GM12864 (cell line): ENCODE measurements at places on chromosomes 16 and 17.

DNA sequence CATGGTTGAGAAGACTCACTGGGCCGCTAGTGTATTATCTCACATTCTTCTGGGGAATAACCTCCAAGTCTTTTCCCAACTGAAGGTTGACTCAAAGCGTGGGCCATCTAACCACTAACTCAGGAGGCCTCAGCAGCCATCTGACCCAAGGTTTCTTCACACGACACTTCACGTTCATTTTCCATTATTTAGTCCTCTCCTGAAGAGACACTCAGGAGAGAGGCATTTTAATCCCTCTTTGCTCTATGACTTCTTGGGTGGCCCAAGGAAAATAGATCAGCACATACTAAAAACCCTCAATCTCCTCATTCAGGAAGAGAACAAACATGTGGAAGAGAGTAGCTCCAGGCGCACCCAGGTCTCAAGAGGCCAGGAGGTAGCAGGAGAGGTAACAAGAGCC, 252.8 kb upstream of the FOXF1 start:
- no peak for DNase-seq

DNA sequence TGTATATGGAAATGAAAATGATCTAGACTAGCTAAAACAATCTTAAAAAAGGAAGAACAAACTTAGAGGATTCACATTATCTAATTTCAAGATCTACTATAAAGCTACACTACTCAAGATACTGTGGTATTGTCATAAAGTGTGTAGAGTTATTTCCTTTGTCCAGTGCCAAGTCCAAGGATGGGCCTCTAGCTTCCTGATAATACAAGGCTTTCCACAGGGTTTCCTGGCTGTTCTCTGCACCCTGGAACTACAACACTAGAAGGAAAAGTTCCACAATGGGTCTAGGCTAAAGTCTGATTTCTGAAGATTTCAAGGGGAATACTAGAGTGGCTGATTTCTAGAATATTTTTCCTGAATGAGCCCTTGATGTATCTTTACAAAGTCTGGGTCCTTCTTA, 34.2 kb downstream of the TBC1D3B start:
- no peak for DNase-seq

- no peak for DNase-seq
These were observed 18.3 kb upstream of the GNA13 start for GRCh38 chr17:65074778-65075250.

- DNase-seq = no peak
These were observed 91.3 kb downstream of the METRNL start for GRCh38 chr17:83170571-83171260.

DNA sequence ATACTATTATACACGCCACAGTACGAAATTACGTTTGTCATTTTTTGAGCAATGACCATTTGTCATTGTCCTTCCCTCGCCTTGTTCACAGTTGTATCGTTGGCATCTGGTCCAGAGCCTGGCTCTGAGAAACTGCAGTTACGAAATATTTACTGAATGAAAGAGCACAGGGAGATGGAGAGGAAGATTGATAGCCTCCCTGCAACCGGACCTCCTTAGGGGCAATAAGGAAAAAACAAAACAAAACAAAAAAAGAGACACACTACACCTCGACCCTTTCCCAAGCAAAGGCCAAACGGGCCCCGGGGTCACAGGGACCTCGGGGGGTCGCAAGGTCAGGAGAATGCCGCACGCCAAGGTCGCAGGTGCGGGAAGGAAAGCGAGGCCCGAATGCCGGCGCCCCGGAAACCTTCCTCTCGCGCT, 857 bp downstream of the GOT2 start:
- DNase-seq = no peak

GRCh38 chr17:2770129-2770528, 20.7 kb upstream of the CCDC92B start:
- no peak for DNase-seq

DNA sequence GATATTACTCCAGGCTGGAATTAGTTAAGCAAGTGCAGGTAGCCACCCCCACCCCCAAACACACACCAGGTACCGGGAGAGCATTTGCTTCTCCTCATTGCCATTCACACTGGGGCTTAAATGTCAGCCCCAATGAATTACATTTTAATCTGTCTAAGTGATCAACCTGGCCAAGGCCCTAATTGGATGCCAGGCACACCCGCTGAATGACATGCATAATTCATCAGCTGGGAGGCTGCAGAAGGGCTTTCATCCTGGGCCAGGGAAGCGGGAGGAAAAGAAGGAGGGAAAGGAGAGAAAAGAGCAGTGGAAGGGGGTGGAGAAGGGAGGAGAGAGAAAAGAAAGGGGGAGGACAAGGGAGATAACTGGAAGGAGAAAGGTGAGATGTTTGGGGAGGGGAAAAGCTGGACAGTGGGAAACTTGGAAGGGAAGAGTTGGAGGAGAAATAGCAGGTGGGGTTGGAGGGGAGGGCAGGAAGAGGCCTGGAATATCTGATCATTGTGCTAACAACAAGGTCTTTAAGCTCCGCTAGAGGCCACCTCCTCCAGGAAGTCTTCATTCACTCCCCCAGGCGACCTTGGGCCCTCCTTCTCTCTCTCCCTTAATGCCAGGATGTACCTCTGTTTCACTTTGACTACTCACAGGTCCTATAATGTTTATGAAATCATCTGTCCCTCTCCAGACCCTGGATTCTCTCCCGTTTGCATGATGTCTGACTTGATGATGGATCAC, 40.1 kb upstream of the CES5A start:
- DNase-seq = no peak

- no peak for DNase-seq
These were observed 58.3 kb upstream of the ARHGAP44 start for GRCh38 chr17:12730931-12731521.

DNA sequence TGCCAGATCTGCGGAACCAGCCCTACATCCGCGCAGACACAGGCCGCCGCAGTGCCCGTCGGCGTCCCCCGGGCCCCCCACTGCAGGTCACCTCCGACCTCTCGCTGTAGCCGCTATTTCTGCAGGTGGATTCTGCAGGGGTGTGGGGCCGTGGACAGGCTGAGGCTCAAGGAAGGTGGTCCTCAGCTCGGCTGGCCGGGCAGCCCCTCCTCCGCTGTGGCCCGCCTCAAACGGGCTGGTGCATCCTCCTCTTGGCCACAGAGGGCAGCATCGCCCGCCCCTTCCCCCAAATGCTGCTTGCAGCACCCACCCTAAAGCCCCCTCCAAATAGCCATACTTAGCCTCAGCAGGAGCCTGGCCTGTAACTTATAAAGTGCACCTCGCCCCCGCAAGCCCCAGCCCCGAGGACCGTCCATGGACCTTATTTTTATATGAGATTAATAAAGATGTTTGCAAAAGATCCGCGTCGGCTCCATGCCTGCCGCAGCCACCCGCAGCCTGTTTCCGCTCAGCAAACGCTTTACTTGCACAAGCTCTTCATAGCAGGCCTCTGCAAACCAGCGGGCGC, 14.9 kb downstream of the SPATA32 start:
- DNase-seq = no peak

- DNase-seq = no peak
These were observed 238.0 kb downstream of the PHKB start for GRCh38 chr16:47699106-47699505.

DNA sequence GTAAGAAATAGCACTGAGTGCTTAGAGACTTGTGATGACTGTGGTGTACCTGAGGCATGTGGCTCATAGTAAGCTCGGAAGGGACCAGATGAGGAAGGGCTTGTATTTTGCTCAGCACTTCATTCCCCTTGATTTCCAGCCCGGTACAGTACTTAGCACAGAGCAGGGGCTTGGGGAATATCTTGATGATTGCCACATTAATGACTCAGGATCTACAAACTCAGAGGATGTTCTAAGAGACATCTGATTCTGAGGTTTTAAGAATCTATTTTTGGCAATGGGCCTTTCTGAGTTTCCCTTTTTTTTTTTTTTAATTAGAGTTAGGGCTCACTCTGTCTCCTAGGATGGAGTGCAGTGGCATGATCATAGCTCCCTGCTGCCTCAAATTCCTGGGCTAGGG, 9.1 kb downstream of the ASPHD1 start:
- no peak for DNase-seq

DNA sequence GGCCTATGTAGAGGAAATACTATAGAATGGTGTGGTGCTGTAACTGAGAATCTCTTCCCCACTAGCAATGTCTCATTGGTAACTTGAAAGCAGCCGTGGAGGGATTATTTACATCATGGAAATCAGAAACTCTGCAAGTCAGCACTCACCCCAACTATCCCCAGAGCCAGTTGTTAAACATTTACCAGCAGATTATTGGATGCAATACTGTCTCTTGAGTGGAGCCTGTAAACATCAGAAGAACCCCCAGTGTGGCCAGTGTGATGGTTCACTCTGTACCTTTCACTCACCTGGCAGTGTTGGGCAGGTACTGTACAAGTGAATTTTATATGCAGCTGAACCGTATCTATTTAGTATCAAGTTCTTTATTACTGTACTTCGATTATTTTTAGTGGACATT, 299.8 kb upstream of the SALL1 start:
- DNase-seq = no peak

GRCh38 chr16:78647019-78647418, 547.6 kb downstream of the WWOX start:
- no peak for DNase-seq

DNA sequence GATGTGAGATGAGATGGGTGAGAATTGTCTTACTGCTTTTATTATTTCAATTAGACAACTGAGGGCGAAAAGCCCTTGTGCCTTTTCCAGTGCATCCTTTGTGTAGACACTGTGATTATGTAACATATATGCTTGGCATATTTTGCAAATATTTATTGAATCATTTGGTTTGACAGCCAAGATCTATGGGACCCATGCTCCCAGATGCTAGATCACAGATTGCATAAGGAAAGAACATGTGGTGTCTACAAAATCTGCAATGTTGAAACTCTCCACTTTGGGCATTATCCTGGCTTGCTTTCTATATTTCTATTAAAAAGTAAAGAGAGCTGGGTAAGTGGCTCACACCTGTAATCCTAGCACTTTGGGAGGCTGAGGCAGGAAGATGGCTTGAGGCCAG, 4.8 kb upstream of the COG1 start:
- DNase-seq = no peak

DNA sequence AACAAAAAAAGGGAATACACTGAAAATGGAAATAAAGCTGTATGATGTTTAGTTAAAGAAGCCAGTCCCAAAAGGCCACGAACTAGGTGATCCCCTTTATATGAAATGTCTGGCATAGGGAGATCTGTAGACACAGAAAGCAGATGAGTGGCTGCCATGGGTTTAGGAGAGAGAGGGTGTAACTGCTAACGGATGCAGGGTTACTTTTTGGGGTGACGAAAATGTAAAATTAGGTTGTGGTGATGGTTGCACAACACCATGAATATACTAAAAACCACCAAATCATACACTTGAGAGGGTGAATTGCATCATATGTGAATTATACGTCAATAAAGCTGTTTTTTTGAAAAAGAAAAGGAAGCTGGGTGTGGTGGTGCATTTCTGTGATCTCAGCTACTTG, 99.6 kb downstream of the ADCY9 start:
- DNase-seq = no peak

DNA sequence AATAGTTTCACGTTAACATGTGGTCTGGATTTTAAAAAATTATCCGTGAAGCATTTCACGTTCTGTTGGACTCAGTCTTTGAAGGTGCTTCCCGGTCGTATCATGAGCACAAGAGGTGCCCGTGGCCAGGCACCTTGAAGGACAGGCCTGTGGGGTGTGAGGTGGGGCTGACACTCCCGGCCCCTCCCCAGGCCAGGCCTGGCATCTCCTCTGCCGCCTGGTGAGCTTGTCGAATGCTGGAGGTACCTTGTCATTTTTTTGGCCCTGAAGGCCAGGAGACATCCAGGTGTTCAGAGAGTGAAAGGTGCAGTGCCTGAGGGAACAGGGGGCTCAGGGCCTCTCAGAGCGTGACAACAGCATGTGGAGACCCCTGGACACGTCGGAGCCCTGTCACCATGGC, 11.7 kb downstream of the ZNF469 start:
- no peak for DNase-seq

DNA sequence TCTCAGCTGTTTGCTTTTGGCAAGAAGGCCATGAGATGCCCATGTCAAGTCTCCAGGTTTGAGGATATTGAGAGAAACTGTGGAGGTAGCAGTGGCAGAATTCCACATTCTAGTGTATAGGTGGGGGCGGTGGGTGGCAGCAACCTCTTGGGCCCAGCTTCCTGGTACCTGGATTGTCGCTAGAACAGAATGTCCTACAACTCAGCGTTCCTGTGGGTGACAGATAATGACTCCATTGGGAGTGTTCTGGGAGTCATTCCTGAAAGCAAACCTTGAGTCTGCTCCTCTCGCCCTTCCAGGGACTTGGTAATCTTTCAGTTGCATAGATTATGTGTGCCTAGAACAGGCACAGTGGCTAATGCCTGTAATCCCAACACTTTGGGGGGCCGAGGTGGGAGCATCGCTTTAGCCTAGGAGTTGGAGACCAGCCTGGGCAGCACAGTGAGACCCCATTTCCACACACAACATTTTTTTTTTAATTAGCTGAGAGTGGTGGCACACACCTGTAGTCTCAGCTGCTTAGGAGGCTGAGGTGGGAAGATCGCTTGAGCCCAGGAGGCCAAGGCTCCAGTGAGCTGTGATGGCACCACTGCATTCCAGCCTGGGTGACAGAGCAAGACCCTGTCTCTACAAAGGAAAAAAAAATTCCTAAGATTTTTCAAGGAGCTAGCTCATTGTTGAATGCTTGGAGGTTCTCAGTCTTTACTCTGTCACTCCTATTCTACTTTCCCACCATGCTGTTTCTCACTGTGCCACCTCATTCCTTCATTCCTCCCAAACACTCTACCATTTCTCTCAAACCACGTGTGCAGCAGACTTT, 37.9 kb upstream of the METTL16 start:
- no peak for DNase-seq

DNA sequence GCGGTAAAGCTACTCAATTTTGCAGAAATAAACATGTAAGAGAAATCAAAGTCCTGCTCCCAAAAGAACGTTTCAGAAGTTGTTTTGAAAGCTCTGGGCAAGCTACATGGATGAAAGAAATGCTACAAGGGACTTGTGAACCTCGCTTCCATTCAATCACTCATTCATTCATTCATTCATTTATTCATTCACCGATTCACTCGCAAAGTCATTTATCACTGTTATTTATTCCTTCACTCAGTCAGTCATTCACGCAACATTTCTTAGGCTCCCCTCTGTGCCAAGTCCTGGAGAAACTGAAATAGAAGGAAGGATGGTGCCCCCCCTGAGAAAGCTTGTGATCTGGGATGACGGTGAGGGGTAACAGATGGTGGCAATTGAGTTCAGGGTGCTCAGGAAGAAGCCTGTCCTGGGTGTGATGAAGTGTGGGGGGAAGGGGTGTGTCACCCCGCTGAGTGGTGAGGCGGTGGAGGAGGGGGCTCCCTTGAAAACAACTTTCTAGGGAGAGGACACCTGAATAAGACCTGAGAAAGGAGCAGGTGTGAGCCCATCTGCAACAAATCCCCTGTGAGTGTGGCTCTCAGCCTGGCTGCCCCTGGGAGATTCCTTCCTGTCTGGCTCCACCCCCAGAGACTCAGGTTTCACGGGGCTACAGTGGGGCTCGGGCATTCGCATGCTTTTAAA, 36.3 kb upstream of the PRSS54 start:
- no peak for DNase-seq
